Myocyte (in vitro differentiated cells): ENCODE measurements at places on chromosomes 2 and 18. TPM values are rescaled to one million over a fixed set of nuclear protein-coding genes. Genes with fewer than 3 reads are reported as not detected.

GRCh38 chr2:190677255-190677654 is 28.4 kb downstream of the NAB1 start:
- DNase-seq, result no peak

GRCh38 chr2:66202586-66202985 is 232.3 kb upstream of the MEIS1 start:
- no peak for DNase-seq

DNA sequence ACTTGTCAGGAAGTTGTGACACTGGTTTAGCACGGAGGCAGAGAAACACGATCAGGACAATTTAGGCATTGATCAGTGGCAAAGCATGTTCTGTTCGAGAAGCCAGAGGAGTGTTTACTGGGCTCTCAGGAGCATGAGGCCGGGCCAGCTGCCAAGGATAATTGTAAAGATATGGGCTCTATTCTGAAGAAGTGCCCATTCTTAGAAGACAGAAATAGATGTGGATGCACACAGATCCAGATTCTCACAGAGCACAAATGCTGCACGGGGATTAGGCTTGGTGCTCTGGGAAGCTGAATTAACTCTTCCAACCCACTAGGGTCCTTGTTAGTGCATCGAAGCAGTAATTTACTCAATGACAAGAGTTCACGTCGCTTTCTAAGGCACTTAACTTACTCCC is 16.2 kb downstream of the AFF3 start:
- DNase-seq, result no peak

GRCh38 chr2:219569635-219570034 is 1.7 kb downstream of the OBSL1 start:
- DNase-seq, result no peak

DNA sequence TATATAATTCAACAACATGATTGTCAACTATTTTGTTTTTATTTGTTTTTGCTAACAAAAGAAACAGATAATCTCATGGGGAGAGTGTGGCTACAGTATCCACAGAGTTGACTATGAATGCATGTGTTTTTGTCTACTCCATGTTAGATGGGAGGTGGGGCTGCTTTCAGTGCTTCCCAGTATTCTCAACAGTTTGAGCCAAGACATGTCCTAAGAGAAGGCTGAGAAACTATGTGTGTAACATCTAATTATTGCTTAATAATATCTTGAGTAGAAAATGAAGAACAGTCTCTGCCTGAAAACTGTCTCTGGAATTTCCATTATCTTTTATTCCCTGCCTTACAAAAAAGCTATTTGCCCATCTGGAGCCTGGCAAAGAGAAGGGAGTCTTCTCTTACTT is 178.8 kb upstream of the MMADHC start:
- DNase-seq, result no peak

The HEATR5B gene
- total RNA-seq, result 11.2 and 14.7 TPM in 2 replicates

The CIDEA gene
- not detected in 2 replicates for total RNA-seq

The CAD gene
- 22.8 and 24.9 TPM in 2 replicates for total RNA-seq

The NEU2 gene
- total RNA-seq, result not detected in 2 replicates
